NCI-H1105 treated with DMSO at 0.1 percent for 48 hours (cell line): ENCODE measurements at places on chromosomes 3 and 15.

GRCh38 chr3:28667646-28668621, 319.3 kb upstream of the AZI2 start:
- peak; percentile 49 for DNase-seq

DNA sequence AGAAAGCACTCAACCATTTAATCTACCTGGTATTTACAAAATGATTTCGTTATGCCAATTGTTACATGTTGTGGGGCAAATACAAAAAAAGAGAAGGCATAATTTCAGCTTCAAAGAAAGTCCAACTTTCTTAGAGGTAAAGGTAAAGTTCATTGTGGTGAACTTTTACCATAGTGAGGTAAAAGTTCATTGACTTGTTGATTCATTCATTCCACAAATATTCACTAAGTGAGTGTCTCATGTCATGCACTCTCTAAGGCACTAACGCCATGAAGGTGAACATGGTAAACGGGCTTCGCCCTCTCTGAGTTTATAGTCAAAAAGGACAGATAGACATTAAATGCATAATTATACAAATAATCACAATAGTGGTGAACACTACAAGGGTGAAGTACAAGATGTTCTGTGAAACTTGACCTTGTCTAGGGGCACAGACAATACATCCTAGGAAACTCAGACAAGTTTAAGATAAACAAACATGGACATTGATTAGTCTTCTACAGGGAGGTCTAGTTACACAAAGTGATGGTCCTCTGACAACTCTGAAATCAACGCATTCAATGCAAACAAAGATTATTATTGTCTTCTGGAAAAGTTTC, 378.6 kb downstream of the MAGI1 start:
- no peak for DNase-seq

DNA sequence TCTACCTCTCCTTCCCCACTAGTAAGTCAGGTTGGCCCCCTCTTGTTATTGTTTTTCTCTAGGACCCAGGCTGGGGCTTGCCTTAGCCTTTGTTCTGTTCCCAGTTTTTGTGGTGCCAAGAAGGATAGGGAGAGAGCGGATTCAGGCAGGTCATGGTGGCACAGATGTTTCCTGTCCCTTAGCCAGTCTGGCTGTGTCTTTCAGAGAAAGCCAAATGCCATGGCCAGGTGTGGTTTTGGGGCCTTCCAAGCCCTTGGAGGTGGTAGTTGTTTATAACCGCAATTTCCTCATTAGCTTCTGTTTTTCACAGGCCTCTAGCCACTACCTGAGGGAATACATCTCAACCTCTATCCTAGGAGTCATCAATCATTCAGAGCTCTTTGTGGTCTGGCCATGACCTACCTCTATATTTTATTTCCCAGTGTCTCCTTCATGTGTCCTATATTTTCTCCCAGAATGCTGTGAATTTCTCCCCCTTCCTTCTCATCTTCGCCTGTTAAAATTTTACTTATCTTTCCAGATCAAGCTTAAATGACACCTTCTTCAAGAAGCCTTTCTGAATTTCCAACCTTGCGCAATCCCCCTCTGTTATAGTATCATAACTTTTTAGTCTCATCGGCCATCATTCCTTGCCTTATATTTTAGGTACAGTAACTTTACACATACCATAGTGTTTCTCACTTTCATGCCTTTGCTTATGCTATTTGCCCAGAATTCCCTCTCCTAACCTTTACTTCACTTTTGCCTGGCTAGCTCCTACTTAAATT, 38.2 kb downstream of the TIMP4 start:
- DNase-seq = no peak

DNA sequence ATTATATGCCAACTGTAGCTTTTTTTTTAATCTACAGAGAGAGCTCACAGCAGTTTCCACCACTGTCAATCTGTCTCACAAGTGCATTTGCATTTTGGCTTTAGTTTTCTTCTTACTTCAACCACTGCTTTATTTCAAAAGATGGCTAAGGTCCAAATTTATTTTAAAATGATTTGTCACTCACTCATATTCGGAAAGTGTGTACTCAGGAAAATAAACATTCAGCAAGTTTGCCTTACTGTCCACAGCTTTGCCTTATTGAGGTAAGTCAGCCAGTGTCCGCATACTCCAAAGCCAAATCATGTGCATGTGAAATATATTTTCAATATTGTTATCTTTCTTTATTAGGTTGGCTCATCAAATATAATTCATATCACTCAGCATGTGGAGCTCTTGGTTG, 240.7 kb upstream of the ARHGEF26 start:
- no peak for DNase-seq

GRCh38 chr15:92654662-92655061, 913 bp downstream of the FAM174B start:
- DNase-seq = no peak

- no peak for DNase-seq
Observed at GRCh38 chr15:36361351-36361870, 218.0 kb upstream of the CDIN1 start.

DNA sequence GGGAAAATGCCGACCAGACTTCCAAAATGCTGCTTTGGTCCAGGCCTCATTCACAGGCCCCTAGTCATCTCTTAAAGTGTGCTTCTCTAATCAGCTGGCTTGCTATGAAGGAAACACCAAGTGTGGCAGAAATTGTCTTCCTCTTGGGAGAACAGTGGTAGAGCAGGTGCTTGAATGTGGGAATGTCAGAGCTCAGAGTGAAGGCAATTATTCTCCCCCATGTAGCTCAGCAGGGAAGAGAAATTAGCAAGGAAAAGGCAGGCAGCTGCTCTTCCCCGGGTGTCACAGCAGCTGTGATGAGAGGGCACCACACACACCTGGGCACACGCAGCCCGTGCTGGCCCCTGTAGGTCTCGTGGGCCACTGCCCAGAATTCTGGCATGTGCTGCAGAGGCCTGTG, 358.5 kb downstream of the WDR72 start:
- DNase-seq = no peak

- no peak for DNase-seq
Observed at GRCh38 chr3:53160061-53160659, 849 bp upstream of the PRKCD start.
